ENCODE measurements at places on chromosomes 1 and 21.

- DNase-seq: no peak
These were observed 298.4 kb downstream of the USP25 start for GRCh38 chr21:16028142-16028541.

DNA sequence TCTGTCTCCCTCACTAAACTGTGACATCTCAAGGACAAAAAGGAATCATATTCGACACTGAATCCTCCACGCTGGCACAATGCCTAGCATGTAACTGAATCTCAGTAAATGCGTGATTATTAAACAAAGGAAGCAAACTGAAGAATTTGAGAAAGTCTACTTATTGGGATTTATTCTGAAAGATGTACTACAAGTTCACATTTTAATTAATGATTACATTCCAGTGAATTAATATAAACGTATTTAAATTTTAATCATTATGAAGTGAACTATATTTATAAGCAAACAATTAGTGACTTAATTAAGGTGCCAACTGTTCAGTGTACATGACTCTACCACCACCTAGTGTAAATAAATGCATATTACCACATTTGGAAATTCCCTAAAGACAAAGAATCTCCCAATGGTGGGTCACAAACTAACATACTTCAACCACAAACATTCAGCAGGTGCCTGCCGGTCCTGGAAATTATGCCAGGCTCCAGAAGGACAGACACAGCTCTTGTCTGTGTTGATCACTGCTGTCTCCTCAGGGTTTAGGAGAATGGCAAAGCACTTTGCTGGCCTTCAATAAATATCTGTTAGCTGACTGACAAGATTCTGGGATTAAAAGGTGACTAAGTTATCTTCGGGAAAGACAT lies 56.3 kb downstream of the SMYD3 start:
- DNase-seq: peak; percentile 50

DNA sequence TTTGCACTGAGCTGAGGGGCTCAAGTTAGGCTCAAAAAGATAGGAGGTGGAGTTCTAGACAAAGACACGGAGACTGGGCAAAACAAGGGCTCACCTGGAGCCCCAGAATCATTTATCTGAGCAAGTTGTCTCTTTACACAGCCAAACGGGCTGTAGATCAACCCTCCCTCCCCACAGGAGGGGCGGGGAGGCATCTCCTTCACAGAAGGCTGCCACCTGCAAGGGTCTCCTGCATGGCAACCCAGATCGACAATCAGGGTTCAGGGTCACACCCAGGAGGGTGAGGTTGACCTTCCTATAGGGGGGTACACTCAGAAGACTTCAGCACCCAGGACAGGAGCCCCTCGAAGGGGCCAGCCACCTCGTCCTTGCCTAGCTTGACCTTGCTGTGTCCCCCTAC lies 84.0 kb downstream of the CD247 start:
- DNase-seq: no peak

DNA sequence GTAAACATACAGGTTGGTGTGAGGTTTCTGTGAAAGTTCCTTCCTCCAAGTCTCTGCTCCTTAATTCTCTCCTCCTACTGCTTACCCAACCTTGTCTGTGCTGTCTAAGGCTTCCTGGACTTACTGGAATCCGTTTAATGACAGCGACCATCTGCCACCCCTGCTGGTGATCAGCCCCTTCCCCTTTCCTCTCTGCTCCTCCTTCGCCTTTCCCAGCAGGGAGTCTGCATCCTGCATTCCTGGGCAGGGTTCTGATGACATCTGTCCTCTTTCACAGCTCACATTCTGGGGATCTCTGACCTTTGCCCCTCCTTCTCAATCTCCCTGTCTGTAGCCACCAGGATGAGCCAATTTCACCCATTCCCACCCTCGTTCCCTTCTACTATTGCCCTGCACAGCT lies 66.5 kb downstream of the KIRREL1 start:
- no peak for DNase-seq

GRCh38 chr1:179677882-179678281 lies 65.2 kb upstream of the FAM163A start:
- no peak for DNase-seq

- DNase-seq: no peak
These were observed 21.1 kb downstream of the FMO5 start for GRCh38 chr1:147204080-147204479.

DNA sequence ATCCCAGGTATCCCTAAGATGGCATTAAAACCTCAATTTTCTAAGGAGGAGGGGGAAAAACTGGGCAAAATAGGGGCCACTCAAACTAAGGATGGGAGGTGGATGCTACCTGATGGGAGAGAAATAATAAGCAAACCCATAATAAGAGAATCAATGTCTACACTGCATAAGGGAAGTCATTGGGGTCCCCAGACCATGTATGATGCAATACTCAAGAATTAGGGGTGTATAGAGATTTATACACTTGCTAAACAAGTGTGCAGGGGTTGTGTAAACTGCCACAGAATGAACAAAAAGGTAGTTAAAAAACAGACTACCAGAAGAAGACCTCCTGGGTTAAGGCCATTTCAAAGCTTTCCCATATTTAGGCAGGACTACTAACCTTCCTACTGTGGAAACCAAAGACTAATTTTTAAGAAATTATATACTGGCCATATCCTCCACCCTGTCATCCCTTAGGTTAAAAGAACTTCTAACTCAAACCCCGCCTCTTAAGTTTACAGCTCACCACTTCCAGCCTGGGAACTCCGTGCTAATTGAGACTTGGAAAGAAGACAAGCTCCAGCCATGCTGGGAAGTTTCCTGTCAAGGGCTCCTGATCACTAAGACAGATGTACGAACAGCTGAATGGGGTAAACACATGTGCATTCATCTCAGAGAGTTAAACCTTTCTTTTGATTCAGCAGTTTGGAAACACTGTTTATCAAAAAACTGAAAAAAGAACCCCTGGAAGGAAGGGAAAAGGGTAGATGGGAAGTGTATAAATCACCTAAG lies 64.4 kb upstream of the TLR5 start:
- no peak for DNase-seq

- no peak for DNase-seq
These were observed 104.9 kb downstream of the TENT5C start for GRCh38 chr1:117710710-117711109.

- DNase-seq: no peak
These were observed 25.3 kb downstream of the MIXL1 start for GRCh38 chr1:226248796-226249195.

GRCh38 chr1:118335331-118335732 lies 150.3 kb upstream of the SPAG17 start:
- DNase-seq: no peak
